RKO (cell line): ENCODE measurements at places on chromosomes 5 and 9.

- DNase-seq: no peak
These were observed 15.0 kb upstream of the RAPGEF1 start for GRCh38 chr9:131754846-131755245.

DNA sequence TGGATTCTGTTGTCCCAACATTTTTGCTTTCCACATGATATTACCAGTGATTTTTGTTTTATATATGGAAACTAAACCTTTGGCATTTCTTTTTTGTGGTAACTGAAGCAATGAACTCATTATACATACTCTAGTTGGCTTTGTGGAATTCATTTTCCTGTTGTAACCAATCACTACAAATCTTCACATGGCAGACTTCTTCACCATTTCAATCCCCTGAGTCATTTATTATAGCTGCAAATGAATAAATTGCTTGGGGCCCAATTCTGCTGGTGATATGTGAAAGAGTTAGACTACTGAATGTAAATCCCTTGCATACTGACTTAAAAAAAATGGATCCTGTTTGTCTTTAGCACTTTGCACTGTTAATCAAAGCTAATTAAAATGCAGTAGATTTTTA is 1709.6 kb upstream of the WWC1 start:
- no peak for DNase-seq

GRCh38 chr9:122355336-122355875 is 15.4 kb upstream of the PTGS1 start:
- DNase-seq: no peak

DNA sequence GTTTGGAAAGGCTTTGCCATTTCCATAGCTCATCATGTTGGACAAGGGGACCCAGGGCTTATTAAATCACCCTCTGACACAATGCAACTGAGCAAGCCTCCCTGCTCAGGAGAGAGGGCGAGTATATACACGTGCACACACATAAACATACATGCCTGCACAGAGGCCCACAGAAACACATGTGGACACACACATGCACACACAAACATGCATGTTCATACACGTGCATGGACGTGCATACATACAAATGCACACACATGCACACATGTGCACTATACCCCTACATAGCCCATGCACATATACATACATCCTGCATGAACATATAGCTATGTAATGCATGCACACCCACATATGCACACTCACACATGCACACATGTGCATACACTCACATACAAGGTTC is 99.5 kb upstream of the ALDH1B1 start:
- DNase-seq: no peak

DNA sequence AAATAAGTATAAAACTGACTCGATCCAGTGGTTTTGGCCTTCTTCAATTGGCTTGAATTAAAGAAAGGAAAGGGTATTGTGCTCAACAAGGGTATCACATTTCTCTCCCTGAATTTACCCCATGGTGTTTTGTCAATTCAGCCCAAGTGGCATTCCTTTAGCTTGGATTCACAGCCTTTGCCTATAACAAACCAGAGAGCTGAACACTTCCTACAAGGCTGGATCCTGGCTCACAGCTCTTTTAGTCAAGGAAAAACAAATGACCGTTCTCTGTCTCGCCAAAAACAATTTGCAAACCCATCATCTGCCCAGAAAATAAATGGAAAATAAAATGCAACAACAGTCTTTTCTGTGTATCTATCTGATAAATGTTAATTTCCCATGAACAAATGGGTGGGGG is 5.7 kb downstream of the ZNF366 start:
- DNase-seq: no peak

- DNase-seq: peak; percentile 93
These were observed at the start of gene ATOSB for GRCh38 chr9:35115680-35116538. ATOSB (minus strand) TSS chr9:35115862; CDS start chr9:35108274, 7,588 bp downstream.

- DNase-seq: no peak
These were observed 54.5 kb downstream of the ELL2 start for GRCh38 chr5:95907067-95907705.

DNA sequence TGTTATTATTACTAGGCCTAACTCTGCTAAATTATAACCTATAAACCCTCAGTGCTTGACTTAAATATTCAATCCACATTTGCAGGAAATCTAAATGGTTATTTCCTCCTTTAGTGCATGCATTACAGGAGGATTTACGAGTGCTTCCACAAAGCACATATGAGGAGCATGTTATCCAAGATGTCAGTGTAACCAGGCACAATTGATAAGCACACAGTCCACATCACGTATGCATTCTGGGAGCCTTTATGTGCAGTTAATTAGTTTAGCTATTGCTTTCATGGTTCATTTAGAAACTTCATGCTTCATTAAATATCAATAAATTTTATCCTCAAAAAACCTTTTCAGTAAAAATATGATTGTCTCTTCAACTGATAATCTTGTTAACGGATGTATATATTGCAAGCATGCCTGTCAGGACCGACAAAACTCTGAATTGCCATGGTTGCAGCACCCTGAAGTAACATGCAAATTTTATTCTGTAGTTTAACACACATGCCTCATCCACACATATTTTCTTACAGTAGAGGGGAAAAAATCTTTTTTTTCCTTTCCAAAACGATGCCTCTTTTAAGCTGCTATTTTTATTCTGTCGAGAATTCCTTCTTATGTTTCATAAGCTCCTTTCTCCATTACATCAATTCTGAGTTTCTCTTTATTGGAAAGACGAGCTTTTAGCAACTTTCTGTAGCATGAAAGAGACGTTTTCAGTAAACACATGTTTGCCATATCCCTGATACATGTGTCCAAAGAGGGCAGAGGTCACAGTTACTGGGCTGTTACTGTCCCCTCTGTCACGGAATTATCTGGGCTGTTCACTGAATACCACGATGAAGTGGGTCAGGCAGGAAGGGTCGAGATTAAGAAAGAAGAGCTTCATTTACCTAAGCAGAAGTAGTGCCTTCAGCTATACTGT is 142.0 kb downstream of the GLIS3 start:
- DNase-seq: no peak

DNA sequence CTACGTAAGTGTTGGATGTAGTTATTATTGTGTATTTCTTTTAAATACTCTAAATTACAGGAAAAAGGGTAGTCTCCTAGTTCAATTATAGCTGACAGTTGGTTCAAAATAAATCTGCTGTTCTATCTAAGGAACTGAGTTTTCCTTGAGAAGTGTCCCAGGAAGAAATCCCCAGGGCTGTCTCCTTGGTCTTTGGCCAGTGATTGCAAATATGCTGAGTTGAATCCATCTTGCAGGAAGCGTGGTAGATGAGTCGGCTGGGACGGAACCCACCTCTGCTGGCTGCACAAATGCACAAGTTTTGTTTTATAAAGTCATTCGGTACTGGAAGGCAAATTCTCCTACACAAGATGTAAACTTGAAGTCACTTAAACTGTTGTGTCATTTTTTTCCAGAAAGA is 30.2 kb upstream of the HOMER1 start:
- no peak for DNase-seq

DNA sequence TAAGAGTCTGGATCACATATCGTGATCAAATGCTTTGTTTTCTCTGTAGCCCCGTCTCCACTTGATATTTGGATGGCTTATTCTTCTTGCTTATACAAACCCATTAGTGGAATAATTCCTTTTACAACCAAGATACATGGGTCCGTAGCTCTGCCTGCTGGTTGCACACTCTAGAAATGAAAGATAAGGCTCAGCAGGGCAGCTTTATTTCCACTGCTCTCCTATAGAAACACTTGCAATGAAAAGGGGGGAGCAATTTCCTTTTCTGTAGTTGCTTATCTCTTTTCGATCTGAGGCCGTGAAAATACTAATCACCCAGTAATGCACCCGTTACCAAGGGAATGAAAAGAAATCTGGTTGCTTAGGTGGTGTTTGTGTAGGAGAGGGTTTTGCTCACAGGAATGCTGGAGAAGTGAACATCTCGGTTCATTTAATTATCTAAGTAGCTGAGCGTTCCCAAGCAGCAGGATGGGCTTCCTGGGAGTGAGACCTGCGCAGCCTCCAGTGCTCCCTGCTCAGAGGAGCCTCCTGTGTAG is 131.7 kb downstream of the ADAMTS16 start:
- no peak for DNase-seq

DNA sequence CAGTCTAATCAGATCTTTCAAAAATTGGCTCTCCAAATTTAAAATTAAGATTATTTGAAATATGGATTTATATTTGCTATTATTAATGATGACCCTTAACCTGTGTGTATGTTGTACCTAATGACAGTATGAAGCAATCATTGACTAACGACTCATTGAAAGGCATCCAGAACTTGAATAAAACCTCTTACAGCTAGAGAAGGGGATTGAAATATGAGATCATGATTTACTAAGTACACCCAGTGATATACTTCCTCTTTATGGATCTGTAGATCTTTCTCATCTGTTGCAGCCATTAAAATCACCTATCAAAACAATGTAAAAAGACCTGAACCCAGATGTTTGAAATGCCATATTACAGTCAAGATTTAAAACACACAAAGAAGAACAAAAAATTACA is 126.5 kb downstream of the RPS23 start:
- no peak for DNase-seq

DNA sequence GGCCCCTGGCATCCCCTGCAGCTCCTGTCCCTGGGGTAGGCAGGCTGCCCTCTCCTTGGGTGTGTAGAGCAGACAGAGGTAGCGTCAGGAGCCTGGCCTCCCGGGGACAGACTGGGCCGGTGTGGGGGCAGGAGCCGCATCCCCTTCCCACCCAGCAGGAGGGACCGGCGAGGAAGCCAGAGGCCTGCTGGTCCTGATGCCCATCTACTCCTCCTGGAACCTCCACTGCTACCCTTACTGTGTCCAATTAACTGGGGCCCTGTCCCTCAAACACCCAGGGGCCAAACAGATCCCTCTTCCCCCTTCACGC is 15.6 kb downstream of the RALGDS start:
- DNase-seq: no peak

GRCh38 chr5:37226377-37226776 is 22.8 kb downstream of the CPLANE1 start:
- DNase-seq: no peak

DNA sequence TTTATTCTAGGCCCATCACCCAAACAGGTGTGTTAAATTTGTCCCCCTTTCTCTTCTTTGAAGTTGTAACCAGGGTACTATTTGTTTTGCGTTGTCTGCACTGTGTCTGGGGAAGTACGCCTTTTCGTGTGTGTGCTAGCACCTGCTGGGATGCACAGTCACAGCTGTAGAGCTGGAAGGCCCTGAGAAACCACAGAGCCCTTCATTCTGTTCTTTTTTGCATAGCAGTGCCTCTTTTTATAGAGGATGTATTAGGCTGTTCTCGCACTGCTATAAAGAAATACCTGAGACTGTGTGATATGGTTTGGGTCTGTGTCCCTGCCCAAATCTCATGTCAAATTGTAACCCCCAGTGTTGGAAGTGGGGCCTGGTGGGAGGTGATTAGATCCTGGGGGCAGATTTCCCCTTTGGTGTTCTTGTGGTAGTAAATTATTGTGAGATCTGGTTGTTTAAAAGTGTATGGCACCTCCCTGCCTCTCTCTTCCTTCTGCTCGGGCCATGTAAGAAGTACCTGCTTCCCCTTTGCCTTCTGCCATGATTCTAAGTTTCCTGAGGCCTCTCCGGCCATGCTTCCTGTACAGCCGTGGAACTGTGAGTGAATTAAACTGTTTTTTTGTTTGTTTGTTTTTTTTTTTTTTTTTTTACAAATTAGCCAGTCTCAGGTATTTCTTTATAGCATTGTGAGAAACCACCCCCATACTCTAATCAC is 14.0 kb downstream of the SEC61B start:
- no peak for DNase-seq
